ENCODE measurements at places on chromosomes 2 and 18.
A peak's percentile ranks its signal among the peaks of the same experiment; 100 is the strongest.

DNA sequence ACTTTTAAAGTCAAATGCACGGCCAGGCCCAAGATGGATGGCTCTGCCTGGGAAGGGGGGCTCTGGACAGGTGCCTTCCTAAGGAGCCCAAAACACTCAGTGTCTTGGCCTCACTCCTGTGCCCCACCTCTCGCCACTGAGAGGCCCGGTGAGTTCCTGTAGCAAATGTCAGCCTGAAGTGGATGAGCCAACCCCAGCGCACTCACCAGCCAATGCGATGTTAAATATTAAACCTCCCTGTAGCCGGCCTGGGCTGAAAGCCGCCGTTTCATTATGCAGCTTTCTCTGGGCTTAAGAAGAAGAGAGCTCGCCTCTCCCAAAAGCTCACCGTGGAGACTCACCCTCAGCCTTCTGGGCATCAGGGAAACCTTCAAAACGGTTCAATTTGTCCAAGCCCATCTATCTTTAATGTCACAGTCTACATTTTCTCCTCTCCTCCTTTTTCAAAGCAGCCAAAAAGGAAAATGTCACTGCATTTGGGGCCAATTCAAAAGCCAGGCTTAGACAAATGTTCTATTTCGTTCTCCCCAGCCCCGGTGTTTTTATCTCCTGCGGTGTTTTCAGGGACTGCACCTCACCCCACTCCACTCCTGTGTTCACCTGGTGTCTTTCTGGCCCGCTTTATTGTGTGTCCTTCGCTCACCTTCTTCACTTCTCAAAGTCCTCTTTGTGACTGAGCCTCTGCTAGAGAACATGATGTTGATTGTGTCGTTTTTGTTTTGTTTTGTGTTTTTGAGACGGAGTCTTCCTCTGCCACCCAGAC lies 124.0 kb downstream of the NRP2 start:
- DNase-seq: no peak

- DNase-seq: no peak
Observed at GRCh38 chr2:109280804-109281203, 151.8 kb downstream of the SH3RF3 start.

DNA sequence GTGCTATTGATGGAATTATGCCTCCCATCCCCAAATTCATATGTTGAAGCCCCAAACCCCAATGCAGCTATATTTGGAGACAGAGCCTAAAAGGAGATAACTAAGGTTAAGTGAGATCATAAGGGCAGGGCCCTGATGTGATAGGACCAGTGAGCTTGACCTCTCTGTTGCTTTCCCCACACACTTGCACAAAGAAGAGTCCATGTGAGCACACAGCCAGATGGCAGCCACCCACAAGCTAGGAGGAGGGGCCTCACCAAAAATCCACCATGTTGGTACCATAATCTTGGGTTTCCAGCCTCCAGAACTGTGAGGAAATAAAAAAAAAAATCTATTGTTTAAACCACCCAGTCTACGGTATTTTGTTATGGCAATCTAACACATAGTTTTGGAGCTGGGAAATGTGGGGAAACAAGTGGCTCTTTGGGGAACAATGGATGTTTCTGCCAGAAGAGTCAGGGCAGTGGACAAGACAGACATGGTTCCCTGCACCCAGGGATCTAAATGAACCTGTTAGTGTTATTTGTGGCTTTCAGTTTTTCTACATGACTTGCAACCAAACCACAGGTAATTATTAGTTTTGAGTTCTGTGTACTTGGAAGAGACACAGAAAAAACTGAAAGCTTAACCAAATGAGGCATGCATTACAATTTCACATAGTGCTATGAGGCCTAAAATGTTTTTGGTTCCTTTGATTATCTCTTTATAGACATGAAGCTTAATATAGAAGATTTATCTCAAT lies 259.1 kb downstream of the LTBP1 start:
- no peak for DNase-seq

DNA sequence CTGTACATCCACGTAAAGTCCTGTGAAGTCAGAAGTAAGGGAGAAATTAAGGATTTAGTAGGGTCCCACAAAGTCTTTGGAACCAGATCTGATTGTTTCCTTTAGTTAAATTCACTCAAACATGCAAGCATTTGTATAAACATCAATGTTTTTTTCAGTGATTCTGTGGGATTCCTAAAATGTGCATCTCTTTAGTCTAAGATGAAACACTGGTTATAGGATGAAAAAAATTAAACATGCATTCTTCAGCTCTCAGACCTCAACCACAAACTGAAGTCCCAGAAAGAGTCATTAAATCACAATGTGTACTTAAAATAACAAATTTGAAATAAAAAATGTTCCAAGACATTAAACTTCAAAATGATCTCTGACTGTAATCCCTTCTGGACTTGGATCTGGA lies 76.5 kb upstream of the APCDD1 start:
- peak; percentile 47 for DNase-seq

GRCh38 chr2:127083819-127084503 lies 23.0 kb downstream of the BIN1 start:
- no peak for DNase-seq

GRCh38 chr2:168030862-168031624 lies 216.4 kb downstream of the STK39 start:
- no peak for DNase-seq

GRCh38 chr2:46512185-46512584 lies 32.8 kb downstream of the TMEM247 start:
- DNase-seq: no peak

- no peak for DNase-seq
Observed at GRCh38 chr2:51231071-51231470, 199.1 kb upstream of the NRXN1 start.

- peak; percentile 63 for DNase-seq
Observed at GRCh38 chr18:59008302-59008974, 131.2 kb upstream of the SEC11C start.

- no peak for DNase-seq
Observed at GRCh38 chr2:201797175-201797840, 9.0 kb upstream of the CDK15 start.

DNA sequence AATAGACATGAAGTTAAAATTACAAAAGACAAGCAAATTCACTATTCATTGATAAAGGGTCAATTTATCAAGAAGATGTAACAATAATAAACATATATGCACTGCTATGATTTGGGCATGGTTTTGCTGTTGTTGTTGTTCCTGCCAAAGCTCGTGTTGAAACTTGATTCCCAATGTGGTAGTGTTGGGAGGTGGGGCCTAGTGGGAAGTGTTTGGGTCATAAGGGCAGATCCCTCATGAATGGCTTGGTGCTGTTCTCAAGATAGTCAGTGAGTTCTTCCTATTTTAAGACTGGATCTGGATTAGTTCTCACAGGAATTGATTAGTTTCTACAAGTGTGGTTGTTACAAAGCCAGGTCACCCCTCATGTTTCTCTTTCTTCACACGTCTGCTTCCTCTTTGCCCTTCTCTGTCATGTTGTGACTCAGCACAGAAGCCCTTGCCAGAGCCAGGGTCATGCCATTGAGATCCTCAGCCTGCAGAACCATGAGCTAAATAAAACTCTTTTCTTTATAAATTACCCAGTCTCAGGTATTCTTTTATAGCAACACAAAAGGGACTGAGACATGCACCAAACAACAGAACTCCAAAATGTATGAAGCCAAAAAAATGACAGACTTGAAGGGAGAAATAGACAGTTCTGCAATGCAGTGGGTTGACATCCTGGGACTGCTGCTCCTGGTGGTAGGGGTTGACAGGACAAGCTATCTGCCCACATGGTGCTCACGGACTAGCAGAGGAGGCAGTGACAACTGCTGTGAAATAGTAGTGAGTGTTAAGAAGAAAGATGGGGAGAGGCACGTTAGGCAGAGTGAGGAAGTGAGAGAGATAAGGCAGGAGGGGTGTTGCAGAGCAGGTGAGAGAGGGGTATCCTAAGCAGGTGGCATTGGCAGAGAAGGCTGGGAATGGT lies 18.6 kb upstream of the SKA1 start:
- no peak for DNase-seq

Data from HFF-Myc (cell line).